ENCODE measurements at places on chromosomes 16 and 17.

DNA sequence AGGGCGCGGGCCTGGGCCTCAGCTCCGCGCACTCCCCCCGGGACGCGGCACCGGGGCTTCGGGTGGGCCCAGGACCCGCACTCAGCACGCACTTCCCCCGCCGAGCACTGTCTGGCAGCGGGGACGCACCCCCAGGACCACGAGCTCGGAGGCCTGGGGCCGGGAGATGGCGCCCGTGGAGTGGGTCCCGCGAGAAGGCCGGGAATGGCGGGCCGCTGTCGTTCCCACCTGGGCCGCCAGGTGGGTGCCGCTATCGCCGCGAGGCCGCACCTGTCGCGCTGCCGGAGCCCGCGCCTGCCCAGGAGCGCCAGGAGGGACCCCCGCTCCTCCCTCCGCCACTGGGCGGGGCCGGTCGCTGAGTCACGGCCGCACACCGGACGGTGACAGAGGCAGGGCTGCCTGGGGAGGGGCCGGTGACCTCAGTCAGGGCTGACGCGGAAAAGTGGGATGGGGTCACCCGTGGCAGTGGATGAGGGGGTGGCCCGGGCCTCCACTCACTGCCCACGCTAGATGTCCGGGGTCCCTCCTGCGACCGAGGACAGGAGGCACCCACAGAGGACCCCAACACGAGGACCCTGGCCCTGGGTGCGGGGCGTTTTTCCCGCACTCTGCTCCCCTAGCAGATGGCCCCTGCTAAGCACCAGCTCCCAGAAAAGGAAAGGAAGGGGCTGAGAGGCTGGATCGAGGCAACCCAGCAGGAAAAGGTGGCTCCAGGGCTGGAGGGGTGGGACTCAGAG, 6.9 kb upstream of the ACTG1 start:
- peak; percentile 40 for DNase-seq

DNA sequence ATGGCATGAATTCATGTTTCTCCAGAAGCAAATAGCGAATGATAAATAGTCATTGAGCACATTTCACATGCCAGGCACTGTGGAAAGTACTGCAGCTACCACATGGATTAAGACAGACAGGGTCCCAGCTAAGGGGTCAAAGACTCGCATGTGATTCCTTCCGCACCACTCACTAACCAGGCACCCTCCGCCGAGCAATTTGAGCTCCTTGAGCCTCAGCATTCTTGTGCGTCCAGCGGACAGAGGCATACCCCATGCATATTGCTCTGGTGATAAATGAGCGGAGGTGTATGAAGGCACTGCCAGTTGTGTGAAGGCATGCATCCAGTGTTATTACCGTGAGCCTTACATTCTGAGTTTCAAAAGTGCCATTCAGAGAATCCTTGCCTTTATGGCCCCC, 358.7 kb downstream of the HS3ST4 start:
- no peak for DNase-seq

DNA sequence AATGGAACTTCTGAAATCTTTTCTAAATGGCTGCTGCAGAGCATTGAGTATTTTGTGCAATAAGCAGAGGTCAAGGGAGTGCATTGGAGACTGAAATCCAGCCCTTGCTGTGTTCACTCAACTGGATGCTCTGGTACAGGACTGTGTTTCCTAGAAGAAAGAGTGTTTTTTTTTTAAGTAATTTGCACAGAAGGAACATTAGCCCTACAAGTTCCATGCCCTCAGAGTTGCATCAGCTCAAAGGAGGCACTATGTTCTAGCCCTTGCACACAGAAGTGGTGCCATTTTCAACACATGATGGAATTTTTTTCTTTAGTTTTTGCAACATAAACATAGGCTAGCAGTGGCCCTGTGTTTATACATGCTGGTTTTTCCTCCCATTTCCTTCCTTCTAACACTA, 144.1 kb upstream of the HLF start:
- no peak for DNase-seq

DNA sequence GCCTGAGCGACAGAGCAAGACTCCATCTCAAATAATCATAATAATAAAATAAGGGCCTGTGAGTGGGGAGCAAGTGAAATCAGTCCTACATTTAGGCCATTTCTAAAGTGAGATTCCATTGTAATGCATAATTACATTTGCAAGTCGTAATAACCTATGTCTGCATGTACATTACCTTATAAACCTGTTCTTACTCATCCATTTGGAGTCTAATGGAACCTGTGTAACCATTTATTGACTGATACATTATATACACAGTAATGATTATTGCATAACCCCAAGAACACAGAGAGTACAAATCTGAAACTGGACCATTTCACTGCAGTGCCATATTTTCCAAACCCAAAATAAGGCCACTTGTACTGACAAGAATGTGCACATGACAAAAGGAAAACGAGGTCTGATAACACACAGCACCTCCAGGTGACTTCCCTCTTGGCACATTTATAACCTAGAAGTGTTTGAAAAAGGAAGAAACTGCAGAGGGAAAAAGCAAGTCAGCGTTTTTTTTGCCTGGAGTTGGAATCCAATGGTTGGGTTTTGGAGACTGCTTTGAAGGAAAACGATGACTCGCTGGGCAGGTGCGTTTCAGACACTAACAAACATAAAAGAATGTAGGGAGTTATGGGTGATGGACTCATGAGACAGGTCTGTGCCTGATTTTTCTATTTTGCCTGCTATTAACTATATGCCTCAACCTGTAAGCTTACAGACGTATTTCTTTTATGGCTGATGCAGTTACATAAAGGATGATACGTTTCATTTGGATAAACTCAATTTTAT, 63.6 kb upstream of the KIFC3 start:
- peak; percentile 76 for DNase-seq

DNA sequence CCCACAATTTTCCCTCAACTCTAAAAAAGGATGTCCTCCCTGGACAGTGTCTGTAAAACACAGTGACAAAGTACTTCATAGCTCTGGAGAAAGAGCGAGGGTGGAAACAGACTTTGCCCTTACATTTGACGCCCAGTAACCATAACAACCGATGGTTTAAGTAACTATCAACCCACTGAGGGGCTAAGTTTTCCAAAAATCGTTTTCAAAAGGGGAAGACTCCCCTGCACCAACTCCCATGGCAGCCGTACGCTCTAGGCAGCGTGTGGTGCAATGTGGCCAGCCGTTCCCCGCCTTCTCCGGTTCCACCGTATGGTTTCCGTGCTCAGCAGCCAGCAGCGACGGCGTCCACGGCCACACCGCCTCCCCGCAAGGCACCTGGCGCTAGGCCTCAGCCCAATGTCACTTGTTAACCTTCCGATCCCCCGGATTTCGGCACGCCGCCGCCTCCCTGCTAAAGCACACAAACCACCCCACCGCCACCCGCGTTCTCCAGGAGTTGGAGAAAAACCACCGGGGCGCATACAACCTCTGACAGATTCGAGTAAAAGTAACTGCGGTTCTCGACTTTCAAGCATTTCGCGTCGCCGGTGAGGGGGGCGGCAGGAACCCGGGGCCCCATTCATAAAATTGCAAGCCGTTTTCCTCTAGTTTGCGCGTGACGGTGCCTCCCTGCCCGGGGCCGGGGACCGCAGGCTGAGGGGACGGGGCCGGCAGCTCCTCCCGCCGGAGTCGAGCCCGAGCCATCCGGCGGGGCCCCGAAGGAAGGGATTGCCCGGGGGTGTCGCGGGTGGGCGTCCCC, 661 bp downstream of the TEX2 start:
- peak; percentile 25 for DNase-seq

DNA sequence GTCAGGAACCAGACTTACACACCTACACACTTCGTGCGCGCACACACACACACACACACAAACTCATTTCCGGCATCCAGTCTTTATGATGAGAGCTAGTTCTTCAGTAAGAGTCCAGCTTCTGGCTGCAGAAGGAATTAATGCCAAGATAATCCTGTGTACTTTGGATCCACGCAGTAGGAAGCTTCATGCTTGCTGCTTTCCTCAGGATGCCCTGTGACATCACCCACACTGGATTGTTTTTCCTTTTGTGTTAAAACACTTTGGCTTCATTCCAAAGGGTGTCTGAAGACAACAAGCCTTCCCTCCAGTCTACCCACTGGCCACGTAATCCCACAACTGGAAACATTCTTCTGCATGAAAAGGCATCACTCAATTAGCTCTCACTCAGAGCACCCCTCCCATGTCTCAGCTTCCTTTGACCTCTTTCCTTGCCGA, 35.4 kb downstream of the KCNJ16 start:
- DNase-seq: no peak

- DNase-seq: no peak
These were observed 104.2 kb downstream of the ADCY9 start for GRCh38 chr16:4011940-4012629.

DNA sequence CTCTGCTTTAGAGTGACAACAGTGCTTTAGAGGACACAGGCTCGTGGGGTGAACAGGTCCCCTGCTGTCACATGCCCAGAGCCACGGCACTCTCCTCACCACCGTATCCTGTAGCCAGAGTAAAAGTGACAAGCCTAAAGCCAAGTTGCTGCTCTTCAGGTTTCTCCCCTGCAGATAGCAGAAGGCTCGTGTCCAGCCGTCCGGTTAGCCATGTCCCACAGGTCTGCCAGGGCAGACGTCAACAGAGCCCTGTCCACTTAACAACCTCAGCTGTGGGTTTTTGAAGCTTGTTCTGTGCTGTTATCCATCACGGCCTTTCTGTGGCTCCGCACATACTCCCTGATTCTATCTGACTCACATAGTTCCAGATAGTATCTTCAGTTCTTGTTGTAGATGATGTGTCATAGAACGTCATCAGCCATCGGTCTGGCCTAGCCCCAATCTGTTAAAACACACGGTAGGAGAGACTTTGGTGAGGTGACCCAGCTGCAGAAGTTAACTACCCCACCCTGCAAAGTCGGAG, 100.7 kb downstream of the SOCS1 start:
- peak; percentile 66 for DNase-seq

DNA sequence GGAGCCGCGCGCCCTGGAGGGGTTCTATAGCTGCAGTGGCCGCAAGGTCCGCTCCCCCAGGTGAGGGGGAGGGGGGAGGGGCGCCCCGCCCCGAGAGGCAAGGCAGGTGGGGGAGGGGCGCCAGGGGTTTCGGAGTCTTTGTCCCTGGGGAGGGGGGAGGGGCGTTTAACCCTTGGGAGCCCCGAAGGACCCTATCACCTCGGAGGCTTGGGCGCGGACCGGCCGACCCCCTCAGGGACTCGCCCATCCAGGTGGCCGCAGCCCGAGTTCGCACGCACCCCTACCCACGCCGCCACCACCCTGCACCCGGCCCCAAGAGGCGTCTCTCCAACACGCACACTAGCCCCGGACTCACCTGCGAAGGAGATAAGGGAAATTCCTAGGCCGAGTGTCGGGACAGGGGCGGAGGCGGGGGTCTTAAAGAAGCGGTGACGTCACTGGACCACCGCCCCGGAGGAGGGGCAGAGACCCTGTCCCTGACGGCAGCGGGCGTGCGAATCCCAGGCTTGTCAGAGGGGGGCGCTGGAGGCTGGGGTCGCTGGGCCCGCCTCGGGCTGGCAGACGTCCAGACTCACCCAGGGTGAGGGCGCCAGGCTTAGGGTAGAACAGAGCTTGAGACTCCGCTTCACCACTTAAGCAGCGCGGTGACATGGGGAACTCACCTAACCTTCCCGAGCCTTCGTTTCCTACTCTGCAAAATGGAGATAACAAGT, at the start of gene CLDN6:
Gene CLDN6 (minus strand): TSS at position 390 of the 713 bp plus-strand sequence. CDS start 2,162 bp downstream, outside the sequence.
- no peak for DNase-seq

- peak; percentile 48 for DNase-seq
These were observed 55.4 kb downstream of the TNRC6C start for GRCh38 chr17:78013683-78014467.

DNA sequence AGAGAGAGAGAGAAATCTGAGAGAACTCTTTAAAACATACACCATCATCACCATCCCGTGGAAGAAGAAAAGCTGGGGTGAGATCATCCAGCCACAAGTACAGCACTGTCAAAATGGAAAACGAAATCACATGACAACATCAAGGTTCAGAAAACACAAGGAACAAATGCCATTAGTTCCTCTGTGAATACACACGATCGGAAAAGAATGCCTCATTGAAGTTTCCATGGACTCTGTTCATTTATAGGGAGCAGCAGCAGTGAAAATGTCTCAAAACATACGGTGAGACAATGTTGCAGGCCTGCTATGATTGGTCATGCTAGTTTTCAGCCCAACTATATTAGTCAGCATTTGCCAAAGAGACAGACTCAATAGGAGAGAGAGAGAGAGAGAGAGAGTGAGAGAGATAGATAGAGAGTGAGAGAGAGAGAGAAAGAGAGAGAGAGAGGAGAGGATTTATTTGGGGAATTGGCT, 4.4 kb downstream of the CFAP97D1 start:
- peak; percentile 57 for DNase-seq

All from mammary epithelial cell (primary cell).